Stimulated activated CD4-positive, alpha-beta T cell treated with anti-CD3 and anti-CD28 coated beads, Interleukin-4, amount 100 ng/mL, for 24 hours (primary cell): ENCODE measurements at places on chromosomes 4 and X.

GRCh38 chr4:145868637-145869409 lies 69.8 kb downstream of the ZNF827 start:
- no peak for DNase-seq

DNA sequence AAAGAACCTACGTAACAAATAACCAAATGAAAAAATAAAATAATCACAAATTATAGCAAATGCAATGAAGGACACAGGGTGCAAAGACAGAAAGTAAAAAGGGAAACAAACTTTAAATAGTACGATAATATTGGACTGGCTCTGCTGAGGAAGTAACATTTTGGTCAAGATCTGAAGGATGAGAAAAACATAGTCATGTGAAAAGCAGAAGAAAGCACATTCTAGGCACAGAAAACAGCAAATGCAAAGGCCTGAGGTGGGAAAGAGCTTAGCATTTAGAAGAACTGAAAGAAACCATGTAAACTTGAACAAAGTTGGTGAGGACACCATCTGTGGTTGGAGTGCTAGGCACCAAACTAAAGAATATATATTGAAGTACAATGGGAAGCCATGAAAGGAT lies 111.2 kb downstream of the PPP3CA start:
- DNase-seq: no peak

- no peak for DNase-seq
Measured at GRCh38 chrX:152806035-152806434, 24.5 kb downstream of the CETN2 start.

DNA sequence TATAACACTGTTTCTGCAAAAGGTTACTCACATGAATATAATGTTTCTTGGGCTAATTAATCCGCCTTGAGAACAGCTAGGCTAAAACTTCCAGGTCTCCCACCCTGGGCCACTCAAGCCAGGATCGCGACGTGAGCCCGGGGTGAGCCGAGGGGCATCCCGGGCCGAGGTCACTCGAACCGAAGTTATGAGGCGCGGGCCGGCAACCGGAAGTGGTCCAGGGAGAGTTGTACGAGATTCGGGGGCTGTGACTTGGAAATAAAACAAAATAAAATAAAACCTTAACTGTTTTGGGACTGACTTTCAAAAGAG lies 317 bp downstream of the CMC4 start:
- DNase-seq: no peak

DNA sequence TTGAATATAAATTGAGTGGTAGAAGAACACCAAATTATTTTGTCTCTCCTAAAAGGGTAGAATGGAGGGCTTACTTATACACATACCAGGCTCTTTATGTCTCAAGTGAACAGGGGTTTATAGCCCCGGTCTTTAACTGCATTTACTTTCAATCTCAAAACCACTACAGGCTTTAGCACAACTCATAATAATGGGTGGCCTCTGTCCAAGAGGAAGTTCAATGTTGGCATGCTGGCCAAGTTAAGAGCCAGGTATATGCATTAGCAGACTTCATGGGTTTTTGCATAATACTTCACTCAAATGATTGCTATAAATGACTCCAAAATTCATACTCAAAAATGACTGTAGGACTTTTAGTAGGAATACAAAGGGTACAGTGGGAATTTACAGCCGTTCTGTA lies 118.5 kb upstream of the OTUD4 start:
- DNase-seq: no peak

DNA sequence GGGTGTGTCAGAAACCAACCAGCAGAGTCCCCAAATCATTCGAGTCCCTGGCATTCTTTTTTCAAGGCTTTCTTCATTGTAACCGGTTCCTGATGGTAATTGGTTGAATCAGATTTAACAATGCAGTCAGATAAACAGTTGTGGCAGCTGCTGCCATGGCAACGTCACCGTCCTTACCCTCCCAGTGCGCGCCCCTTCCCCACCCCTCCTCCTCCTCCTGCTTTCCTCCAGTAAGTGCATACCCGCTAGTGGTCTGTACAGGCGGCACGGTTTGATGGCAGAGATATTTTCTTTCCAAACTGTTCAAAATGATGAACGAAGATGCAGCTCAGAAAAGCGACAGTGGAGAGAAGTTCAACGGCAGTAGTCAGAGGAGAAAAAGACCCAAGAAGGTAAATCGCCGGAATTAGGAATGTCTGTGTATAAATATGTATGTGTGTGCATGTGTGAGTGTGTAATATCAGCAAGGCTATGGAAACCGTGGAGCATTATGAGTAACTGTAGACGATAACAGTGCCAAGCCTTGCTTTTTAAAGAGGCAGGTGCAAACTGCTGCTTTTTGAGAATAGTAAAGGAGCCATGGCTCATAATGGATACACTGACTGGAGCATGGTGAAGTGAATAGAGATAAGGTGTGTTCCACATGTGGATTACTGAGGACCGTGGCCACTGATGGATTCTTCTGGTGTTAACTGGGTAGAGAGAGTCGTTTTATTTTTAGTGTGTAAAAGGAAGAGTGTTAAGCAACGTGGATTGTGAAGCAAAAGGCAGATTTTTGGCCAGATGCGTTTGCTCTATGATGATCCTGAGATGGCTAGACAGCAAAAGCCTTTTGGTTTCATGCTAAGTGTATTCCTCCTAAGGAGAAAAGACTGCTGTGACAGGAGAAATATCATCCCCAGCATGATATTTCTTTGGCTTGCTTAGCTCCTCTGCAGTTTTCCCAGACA lies at the start of gene ANK2:
ANK2 (plus strand) TSS at position 233 of the 950 bp plus-strand sequence; CDS start at position 309, 76 bp downstream.
- no peak for DNase-seq

GRCh38 chr4:136599890-136600289 lies 932.4 kb downstream of the PCDH18 start:
- DNase-seq: no peak

DNA sequence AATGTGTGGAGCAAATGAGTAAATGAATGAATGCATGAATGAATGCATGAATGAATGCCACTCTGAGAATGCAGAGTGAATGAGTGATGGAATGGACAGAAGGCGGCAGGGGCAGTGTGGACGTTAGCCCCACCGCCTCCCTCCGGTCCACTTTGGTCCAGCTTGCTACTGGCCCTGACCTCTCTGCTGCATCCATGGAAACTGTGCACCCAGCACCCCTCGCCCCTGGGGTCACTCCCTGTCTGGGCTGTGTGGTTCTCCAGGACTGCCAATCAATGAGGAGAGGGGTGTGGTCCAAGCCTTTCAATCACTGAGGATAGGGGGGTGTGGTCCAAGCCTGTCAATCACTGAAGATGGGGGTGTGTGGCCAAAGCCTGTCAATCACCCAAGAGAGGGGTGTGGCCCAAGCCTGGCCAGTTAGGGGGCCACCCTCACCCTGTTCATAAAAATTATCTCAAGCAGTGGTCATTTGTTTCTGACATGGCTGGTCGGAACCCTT lies 39.2 kb upstream of the ASMTL start:
- DNase-seq: peak; percentile 53

- no peak for DNase-seq
Measured at GRCh38 chr4:180456928-180457327, 1786.3 kb upstream of the TENM3 start.

- peak; percentile 72 for DNase-seq
Measured at GRCh38 chr4:12633053-12633651, 851.0 kb downstream of the RAB28 start.

- no peak for DNase-seq
Measured at GRCh38 chrX:97682991-97683840, 799.5 kb downstream of the RPA4 start.
